ENCODE measurements at places on chromosomes 11 and 22.

DNA sequence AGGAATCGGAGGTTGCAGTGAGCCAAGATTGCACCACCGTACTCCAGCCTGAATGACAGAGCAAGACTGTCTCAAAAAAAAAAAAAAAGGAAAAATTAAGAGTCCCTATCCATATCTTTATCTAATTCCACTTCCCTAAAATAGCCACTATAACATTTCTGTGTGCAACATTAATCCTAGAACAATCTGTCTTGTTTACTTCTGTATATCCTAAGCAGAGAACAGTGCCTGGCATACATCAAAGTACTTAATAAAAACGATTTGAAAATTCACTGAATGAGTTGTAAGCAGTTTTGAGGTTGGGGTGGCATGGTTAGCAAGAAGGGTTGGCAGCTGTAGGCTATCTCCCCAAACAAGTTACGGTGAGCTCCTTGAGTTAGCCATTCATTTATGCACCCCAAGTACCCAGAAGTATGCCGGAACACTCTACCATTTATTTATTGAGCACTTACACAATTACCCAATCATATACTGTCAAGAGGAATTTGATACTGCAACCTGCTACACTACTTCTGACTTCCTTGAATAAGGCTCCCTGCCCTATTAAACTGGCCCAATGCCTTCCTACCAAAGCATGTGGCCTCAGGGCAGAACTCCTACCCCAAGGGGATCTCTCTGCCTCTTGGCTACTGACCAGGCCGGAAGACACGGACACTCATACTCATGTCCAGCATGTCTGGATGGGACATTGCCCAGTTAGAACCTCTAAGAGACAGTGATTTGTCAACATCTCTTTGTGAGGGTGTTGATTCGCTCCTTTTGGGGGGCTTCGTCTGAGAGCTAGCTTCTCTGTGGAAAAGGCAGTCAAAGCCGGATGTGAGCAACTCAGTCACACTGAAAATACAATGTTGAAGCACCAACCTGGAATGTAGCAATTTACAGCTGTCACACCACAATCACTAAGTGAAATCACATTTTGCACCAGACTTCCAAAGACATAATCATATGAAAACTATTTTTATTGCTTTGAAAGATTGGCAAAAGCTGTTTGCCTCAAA lies 16.3 kb upstream of the TMEM41B start:
- no peak for DNase-seq

DNA sequence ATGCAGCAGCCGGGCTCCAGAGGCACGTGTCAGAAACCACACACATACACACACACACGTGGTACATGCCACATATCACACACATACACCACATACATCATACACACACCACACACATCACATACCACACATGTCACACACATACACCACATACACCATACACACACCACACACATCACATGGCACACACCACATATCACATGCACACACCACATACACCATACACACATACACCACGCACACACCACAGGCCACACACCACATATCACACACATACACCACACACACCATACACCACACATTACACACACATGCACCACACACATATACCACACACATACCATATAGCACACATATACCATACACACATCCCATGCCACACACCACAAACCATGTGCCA lies 97.5 kb upstream of the PRR5 start:
- no peak for DNase-seq

DNA sequence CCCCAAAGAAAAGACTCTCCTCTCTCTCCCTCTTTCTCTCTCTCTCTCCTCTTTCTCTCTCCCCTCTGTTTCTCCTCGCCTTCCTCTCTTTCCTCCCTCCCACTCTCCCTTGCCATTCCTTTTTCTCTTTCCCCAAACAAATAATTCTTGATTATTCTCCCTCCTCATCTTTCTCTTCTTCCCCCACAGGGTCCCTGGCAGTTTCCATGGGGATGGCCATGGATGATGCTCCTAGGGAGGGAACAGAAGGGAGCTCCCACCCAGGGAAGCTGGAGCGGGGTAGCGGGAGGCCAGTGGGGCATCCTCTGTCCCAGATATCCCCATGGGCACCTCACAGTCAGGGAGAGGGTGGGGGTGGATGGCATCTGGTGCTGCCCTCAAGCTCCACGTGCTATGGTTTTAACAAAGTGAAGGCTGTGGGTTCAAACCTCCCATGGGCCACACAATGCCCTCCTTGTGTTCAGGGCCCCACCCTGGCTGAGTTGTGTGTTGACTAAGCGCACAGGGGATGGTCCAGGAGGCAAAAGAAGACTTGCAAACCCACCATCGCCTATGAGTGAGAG lies 266.4 kb downstream of the BUD13 start:
- no peak for DNase-seq

DNA sequence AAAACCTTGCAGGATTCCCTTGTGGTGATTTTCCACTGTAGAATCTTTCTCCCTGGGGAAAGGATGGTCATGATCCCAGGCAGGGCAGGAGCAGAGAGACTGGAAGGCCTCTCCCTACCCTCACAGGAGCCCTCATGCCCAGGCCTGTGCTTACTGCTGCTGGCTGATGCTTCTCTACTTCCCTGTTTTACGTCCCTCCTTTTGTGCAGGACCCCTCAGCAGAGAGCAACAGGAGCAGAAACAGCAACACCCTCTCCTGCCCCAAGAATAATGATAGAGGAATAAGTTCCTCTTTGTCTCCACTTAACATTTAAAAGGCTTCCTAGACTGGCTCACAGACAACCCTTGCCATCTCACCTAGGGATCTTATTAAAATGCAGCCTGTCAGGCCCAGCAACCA lies 3.6 kb downstream of the ISX start:
- no peak for DNase-seq

GRCh38 chr11:16912692-16913111 lies 101.5 kb downstream of the PLEKHA7 start:
- no peak for DNase-seq

DNA sequence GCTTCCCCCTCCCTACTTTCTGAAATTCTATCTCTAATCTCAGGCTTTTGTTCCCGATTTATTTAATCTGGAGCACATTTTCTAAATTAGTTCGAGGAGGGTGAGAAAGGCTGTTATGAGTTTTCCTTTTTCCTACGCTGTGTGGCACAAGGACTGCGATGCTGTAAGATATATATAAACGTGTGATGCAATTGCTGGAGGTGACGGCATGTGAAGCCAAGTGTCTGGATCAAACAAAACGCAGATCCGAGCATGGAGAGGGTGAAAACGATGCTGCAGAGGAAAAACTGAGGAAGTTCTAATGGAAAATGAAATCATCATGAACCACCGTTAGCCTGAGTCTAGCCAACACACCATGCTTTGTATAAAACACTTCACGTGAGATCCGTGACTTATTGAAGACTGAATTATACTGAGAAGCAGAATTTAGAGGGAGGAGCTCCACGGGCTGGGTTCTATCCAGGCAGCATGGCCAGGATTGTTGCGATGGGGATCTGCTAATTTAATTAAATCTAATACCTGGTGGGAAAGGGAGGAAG lies 4.4 kb downstream of the PKNOX2 start:
- DNase-seq: no peak

- DNase-seq: no peak
These were observed 139.5 kb downstream of the SOX6 start for GRCh38 chr11:16216831-16217230.

GRCh38 chr11:27995083-27995482 lies 112.9 kb downstream of the KIF18A start:
- no peak for DNase-seq

GRCh38 chr11:96143041-96143521 lies 199.9 kb downstream of the MAML2 start:
- no peak for DNase-seq

DNA sequence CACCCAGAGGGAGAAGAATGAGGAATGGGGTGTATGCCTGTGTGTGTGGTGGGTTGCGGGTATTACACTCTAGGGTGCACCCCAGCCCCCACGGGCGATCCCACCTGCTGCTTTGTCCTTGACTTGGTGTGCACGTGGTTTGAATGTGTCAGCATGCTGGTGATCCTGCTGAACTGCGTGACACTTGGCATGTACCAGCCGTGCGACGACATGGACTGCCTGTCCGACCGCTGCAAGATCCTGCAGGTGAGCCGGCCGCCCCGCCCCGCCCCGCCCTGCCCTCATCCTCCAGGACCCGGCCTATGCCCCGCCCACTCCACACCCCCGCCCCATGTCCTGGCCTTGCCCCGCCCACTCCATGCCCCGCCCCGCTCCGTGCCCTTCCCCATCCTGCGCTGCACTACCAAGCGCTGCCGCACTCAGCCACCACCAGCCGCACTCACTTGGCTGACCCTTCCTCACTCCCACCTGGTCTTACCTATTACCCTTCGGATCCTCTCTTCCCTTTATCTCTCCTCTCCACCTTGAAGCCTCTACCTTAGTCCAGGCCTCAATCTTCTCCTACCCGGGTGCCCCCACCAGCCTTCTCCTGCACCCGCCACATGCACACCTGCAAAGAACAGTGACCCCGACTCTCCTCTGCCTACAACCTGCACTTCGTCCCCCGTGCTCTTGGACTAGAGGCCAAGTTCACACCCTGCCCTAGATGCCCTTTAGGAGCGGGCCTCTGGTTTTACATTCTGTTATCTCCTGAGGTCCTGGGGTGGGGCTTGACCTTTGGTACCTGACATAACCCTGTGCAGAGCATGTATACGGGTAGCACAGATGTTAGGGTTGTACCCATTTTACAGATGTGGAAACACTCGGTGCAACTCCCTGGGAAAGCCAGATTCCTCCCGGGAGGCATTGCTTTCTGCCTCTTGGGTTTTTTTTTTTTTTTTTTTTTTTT lies 27.7 kb downstream of the CACNA1I start:
- peak; percentile 59 for DNase-seq

GRCh38 chr11:336659-337198 lies 16.1 kb upstream of the IFITM3 start:
- DNase-seq: no peak

DNA sequence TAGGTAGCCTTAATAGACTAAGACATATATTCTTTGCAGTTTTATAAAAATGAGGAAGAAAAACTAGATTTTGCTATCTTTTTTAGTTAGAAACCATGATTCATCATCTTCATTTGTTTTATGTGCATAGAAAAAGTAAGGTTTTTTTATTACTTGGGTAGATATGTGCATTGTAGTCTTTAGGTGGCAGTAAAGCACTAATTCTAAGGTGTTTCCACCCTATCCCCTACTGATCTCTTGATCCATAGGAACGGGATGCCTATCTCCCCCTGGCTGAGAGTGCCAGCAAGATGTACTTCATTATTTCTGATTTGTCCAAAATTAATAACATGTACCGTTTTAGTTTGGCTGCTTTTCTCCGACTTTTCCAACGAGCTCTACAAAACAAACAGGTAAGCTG lies 148.1 kb downstream of the DYNC2H1 start:
- DNase-seq: no peak

DNA sequence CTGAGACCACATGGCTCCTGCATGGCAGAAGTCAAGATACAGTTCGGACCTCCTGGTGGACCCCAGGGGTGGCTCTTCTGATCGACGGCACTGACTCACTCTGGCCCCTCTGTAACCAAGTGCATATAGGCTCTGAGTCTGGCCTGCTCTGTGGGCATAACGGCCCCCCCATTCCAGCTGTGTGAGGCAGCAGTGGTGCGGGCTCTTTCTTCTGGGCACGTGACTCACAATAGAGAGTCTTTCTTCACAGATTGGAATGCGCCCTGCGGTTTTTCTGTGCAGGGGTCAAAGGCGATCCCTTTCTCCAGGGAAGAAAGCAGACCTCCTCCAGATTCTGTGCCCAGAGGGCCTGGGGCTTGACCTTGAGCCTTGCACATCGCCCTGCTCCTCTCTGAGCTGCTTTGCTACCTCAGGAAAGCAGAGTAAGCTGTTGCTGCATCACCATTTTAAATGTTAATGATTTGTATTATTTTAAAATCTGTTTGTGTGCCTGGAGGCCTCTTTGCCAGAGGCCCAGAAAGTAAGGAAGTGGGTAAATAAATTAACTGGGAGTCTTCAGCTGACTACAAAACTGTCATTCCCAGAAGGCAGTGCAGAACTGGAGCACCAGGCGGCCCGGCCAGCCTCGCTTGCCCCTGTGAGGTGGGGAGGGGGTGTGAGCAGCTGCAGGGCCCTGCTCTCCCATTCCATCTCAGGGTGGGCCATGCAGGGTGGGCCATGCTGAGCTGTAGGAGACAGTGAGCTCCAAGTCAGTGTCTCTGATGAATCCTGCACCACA lies 199.0 kb downstream of the GRIK4 start:
- no peak for DNase-seq

GRCh38 chr11:123247813-123248379 lies 52.8 kb upstream of the CLMP start:
- DNase-seq: no peak

- DNase-seq: no peak
These were observed 1727.5 kb downstream of the LRRC4C start for GRCh38 chr11:39732001-39732400.

GRCh38 chr11:58121096-58121495 lies 4.2 kb downstream of the OR9I1 start:
- DNase-seq: no peak

All from hematopoietic multipotent progenitor cell (in vitro differentiated cells).